ENCODE measurements at places on chromosomes 7 and 10. TPM values are rescaled to one million over a fixed set of nuclear protein-coding genes. Genes with fewer than 3 reads are reported as not detected.

The COL26A1 gene
- total RNA-seq, result not detected

The SMO gene
- not detected for total RNA-seq

The SYT15B gene
- total RNA-seq, result not detected

The TLL2 gene
- not detected for total RNA-seq
